ENCODE measurements at places on chromosomes 5 and 9. TPM values are rescaled to one million over a fixed set of nuclear protein-coding genes. Genes with fewer than 3 reads are reported as not detected.

The SLC6A18 gene
- not detected for total RNA-seq

- no peak for DNase-seq
Measured at GRCh38 chr9:129496473-129497004, 124.4 kb downstream of the C9orf50 start.

- no peak for DNase-seq
Measured at GRCh38 chr5:59317774-59318205, 575.7 kb downstream of the PDE4D start.

DNA sequence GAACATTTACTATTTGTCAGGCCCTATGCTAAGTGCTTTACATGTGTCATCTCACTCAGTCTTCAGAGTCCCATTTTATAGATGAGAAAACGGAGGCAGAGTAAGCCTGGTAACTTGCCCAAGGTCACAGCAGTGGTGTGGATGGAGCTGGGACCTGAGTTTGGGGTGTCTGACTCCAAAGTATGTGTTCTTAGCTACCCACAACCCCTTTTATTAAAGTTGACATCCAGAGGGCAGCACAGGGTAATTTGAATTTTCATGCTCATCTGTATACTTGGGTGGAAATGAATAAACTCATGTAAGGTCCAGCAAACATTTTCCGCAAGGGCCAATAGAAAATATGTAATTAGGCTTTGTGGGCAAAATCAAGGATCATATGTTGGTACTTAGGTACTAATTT, 93.4 kb upstream of the SLC25A48 start:
- no peak for DNase-seq
